ENCODE measurements at places on chromosomes 7 and 10. TPM values are rescaled to one million over a fixed set of nuclear protein-coding genes. Genes with fewer than 3 reads are reported as not detected.

DNA sequence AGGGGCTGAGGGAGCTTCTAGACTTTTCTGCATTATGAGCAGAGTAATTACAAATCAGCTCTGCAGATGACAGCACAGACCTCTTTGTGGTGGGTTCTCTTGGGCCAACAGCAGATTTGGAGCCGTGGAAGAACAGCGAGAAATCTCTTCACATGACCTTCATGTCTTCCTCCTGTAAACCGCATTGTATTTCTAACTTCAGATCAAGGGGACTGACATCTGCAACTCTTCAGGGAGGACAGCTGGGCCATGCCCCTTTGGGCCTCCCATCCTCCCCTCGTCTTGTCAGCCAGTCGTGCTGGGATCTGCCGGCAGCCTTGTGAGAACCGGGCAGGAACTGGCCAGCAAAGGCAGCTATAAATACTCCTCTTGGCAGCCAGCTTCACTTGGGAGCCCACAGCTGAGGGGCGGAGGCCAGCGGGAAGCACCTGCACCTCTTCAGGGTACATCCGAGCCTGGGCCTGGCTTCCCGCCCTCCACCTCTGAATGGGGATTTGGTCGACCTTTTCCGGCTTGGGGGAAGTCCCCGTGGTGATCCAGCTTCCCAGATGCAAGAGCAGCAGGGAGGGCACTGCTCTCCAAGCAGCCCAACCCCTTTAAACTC is 54.7 kb downstream of the STEAP1B start:
- H3K4me1 ChIP-seq: no peaks in the 10 kb centered on the region
- H3K36me3 ChIP-seq: no peaks in the 10 kb centered on the region
- no peaks in the 10 kb centered on the region for H3K27me3 ChIP-seq
- no peak overlapping the region for H3K4me3 ChIP-seq

DNA sequence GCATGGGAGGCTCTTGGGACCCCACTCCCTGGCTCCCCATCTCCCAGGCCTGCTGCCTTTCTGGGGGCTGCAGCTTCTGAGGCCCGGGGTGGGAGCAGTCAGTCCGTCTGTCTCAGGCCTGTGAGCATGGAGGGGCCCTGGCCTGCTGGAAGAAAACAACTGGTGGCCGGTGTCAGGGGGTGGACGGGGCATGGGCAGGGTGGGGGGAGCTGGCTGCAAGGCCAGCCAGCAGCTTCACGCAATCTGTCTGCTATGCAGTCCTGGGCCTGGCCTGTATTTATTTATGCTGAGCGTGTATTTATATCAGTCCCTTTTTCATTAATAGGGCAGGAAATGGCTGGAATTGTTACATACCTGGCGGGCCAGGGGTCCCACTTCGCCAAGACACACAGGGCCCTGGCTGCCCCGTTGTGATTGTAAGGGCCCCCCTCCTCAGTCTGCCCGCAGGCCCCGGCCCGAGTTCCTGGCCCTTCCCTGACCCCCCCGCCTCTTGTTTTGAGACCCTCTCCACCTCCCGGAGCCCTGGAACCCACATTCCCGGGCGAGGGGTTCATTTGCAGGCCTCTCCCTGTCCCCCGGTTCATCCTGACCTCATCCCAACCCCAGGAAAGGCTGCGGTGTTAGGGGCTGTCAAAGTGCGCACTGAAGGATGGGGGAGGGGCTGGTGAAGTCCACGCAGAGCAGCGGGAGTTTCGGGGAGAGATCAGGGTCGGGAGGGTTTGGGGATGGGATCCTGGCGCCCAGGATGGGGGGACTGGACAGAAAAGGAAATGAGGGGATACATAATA is 8.2 kb downstream of the TMEM270 start:
- peaks cover 26% of the 10 kb centered on the region for H3K4me1 ChIP-seq
- peak overlapping the region; percentile 26 for H3K27ac ChIP-seq
- no peaks in the 10 kb centered on the region for H3K27me3 ChIP-seq
- H3K36me3 ChIP-seq: no peaks in the 10 kb centered on the region
- DNase-seq: no peak

GRCh38 chr7:112307506-112307905 is 101.0 kb downstream of the ZNF277 start:
- no peaks in the 10 kb centered on the region for H3K27me3 ChIP-seq
- H3K4me1 ChIP-seq: no peaks in the 10 kb centered on the region
- H3K4me3 ChIP-seq: no peak overlapping the region
- H3K36me3 ChIP-seq: no peaks in the 10 kb centered on the region

TMEM139 gene
- 10.6 TPM for total RNA-seq

ANXA8 gene
- 1.0 TPM for total RNA-seq

GRCh38 chr10:129511758-129512157 is 44.7 kb downstream of the MGMT start:
- no peaks in the 10 kb centered on the region for H3K27me3 ChIP-seq
- DNase-seq: no peak
- H3K27ac ChIP-seq: no peak overlapping the region
- no peaks in the 10 kb centered on the region for H3K36me3 ChIP-seq

DNA sequence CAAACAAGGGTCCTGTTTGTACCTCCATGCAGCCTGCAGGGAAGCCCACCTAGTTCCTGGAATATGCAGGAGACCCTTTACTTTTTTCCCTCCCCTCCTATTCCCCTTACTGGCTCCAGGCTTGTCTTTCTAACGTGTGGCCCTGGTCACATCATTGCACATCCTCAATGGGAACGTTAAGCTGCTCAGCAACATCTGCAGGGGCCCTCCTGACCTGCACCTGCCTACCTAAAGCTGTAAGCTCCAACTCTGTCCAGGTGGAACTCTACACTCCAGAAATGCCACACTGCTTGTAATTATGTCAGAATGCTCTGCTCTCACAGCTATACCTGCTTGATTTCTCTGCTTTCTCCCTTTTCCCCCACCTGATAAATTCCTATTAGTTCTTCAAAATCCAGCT is 72.1 kb downstream of the ARMC3 start:
- no peaks in the 10 kb centered on the region for H3K27me3 ChIP-seq
- DNase-seq: no peak
- no peak overlapping the region for H3K27ac ChIP-seq

FAM24B gene
- total RNA-seq: 0.34 TPM
